ENCODE measurements at places on chromosomes 7 and 10. TPM values are rescaled to one million over a fixed set of nuclear protein-coding genes. Genes with fewer than 3 reads are reported as not detected.
A peak's percentile ranks its signal among the peaks of the same experiment; 100 is the strongest.

DNA sequence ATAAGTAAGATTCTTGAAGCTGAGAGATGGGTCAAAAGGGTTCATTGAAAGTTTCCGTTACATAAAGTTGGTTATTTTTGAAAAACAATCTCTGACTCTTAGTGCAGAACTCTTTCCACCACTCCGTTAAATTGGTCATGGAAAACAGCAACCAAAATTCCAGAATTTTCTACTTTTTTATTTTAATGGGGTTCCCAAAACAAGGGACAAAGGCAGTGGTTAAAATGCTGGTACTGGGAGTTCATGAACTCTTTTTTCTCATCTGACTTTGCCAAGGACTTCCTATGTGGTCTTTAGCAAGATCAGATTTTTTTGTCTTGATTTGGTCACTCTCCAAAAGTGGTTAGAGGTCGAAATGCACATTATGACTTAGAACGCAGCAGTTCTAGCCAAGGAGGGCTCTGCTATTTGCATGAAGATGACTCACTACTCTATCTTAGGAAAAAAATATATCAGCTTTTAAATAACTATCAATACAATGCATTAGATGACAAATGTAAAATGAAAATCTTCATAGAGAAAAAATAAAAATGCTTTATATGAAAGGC, 145.7 kb downstream of the REEP3 start:
- peak; percentile 50 for ATAC-seq

GRCh38 chr7:113394856-113395255, 276.5 kb upstream of the SMIM30 start:
- ATAC-seq = no peak

- ATAC-seq = no peak
Measured at GRCh38 chr7:40371806-40372440, 237.1 kb downstream of the SUGCT start.

TAS2R5 gene
- 1.3 TPM for total RNA-seq

DNA sequence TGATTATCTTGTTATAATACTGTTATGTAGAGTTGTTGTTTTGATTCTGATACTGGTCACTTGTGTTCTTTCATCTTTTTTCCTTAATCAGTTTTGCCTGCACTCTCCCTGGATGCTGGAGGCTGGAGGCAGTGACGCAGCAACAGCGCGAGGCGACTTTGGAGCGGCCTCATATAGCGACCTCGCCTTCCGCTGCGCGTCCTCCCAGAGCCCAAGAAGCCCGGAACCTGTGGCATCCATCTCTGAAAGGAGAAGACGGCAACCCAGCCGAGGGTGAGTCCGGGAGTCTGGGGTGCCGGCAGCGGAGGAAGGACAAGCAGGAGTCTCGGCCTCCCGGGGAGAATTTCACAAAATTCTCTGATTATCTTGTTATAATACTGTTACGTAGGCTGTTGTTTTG, 161.2 kb downstream of the ZNF33B start:
- ATAC-seq = no peak

AOAH gene
- total RNA-seq = 0.93 TPM

MYPN gene
- total RNA-seq = not detected

JMJD1C gene
- 150 TPM for total RNA-seq

OR2A1 gene
- total RNA-seq = 0.13 TPM

ICA1 gene
- 11.7 TPM for total RNA-seq

DNA sequence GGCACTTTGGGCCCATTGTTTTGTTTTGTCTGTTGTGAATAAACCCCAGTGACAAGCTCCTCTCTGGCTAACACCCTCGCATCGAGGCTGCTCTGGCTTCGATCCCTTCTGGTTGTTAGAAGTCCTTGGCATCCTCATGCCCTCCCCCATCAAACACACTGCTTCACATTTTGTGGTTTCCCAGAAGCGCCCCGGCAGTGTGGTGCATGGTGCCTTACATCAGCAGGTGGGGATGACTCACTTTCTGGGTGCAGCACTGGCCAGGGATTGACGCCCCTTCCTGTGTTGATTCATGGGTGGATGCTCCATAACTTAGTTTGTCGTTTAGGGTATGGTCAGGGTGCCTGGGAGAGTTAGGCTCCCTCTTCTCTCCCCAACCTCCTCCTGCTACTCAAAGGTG, 51.4 kb downstream of the PLPP4 start:
- ATAC-seq = no peak

SLIT1 gene
- total RNA-seq = not detected

Measured in gastroesophageal sphincter (tissue), 4 donors.